ENCODE measurements at places on chromosomes 1 and 21. TPM values are rescaled to one million over a fixed set of nuclear protein-coding genes. Genes with fewer than 3 reads are reported as not detected.

GRCh38 chr1:23585321-23586022 lies 26.2 kb upstream of the ID3 start:
- no peak for DNase-seq

DNA sequence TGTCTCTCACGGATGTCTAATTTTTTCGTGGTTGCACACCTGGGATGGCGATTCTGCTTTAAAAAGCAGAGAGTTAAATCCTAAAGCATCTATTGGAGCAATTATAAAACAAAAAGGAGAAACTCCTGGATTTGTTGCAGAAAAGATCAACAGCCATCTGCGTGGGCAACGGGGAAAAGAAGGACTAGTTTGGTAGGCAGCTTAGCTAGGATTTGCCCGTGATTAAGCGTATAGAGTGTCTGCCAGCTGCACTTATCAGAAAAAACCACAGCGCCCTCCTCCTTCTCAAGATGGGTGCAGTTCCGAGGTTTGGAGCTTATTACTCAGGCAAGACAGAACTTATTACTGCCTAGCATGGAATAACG lies 526 bp upstream of the SLC25A24 start:
- no peak for DNase-seq

DNA sequence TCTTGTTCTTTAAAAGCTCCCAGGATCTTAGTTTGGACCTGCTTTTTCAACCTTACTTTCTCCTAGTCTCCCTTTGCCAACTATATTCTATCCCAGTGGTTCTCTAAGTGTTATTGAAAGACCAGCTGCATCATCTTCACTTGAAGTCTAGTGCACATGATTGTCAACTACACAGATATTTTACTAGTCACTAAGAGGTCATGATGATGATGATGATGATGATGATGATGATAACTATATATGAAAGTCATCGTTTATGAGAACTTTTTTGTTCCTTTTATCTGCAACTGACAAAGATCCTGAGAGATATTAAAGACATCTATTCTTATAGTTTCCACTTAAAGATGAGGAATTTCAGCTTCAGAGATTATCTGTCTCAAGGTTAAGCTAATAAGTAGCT lies 479.0 kb upstream of the ZRANB2 start:
- DNase-seq: no peak

GRCh38 chr1:93577536-93578432 lies 103.9 kb downstream of the BCAR3 start:
- no peak for DNase-seq

DNA sequence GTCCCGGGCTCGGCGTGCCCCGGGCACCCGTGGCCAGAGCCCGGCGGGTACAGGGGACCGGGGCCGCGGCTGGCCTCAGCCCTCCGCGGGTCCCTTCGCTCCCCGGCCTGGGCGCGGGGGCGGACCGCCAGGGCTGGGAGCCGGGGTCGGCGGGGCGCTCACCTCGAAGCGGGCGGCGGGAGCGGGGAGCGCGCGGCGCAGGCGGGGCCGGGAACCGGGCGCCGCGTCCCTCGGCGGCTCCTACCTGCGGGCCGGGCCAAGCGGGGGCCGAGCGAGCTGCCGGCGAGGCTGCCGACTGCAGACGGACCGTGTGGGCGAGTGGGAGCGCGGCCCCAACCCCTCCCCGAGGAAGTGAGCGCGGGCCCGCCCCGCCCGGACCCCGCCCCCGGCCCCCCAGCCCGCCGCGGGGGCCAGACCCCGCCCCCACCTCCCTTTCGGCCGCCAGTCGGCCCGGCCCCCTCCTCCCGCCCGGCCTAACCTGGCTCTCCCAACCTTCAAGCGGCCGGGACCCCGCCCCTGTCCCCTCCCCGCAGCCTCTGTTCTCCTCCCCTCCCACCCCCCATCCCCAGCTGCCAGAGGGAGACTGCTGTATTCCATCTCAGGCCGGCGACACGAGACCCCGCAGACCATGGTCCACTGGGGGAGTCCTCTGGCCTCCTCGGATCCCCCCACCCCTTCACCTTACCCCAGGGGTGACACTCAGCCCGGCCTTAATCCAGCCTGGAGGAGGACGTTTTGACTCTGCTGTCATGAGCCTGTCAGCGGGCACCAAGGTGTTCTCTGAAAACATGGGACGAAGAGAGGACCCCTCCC lies at the start of gene FHL3:
FHL3 (minus strand) TSS at position 320 of the 813 bp plus-strand sequence. CDS start 6,102 bp downstream, outside the sequence.
- DNase-seq: no peak

DNA sequence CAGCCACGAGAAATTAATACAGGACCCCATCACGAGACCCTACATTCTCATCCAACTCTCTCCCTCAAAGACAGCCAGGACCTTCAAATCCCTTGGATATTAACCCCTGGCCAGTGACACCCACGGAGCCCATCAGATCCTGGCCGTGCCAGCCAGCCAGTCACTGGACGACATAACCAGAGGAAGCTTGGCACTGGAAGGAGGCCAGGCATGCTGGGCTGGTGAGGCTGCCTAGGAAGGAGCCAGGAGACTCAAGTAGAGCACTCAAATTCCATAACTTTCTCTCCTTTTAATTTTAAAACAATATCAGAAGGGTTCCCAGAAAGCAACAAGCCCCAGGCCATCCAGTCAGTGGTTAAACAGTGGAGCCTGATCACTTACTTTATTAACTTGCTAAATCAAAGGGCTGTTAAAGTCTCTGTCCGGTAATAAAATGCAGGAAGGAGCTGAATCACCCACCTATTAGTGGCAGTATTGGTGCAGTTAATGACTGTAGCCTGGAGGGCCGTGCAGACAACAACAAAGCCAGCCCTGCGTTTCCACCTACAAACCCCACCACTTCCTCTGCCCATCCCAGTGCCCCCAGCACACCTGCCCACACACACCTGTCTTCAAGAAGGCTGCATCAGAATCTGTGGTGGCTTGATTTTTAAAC lies 78.0 kb downstream of the HIVEP3 start:
- no peak for DNase-seq

- DNase-seq: no peak
These were observed 585 bp downstream of the NEGR1 start for GRCh38 chr1:72281637-72282270.

GRCh38 chr1:921011-921837 lies 2.5 kb upstream of the SAMD11 start:
- DNase-seq: no peak

DNA sequence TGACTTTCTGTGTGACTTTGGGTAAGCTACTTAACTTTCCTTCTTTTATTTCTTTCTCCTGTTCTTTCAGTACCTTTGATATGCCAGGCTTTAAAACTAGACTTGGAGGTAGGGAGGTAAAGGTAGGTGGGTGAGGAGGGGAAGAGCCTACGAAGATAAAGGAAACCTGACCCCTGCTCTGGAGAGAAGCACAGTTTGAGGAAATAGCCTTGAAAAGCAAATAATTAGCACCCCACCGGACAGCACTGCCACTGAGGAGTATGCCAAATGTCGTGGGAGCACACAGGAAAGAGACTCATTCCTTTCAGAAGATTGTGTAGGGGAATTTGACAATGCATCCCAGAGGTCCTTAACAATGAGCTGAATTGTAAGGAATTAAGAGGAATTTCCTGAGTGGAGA lies 65.2 kb upstream of the SPAG17 start:
- DNase-seq: no peak

DNA sequence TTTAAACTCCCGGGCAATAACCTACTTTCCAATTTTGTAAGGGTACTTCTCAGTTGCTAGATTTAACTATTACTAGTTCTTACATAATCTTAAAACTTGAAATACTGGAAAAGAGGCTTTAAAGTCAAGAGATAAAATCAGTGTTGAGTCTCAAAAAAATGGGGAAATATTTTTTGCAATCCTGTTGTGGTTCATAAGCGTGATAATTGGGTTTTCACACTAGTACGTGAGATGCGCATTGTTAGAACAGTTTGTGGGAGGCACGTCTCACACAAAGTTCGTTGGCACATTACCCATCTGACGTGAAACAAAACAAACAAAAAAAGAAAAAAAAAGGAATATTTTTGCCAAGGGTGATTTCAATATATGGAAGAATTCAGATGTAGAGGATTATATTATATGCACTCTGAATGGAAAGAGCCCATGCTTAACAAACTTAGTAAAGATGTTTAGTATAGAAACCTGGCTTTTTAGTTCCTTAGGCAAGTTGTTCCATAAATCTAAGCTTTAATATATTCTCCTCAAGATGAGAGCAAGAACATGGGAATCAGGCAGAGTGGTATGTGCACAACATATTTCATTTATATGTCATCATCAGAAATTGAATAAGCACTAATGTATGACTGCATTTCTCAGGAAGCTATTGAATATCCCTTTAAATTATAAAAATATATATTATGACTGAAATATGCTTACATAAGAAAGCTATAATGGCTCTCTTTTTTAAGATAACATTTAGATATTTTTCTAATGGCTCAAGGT lies 73.9 kb upstream of the TNFSF4 start:
- DNase-seq: no peak

DNA sequence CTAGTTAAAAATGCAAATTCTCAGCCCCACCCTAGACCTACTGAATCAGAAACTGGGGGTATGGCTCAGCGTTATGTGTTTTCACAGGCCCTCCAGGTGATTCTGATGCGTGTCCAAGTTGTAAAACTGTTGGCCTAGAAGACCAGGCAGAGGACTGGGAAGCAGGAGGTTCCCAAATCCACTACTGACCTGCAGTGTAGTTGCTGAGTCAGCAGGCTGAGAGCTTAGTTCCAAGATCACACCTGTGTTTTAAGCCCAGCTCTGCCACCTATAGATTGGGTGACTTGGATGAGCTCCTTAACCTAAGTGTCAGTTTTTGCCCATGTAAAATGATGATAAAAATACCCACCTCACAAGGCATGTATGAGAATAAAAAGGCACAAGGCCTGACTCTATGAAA lies 4.1 kb downstream of the GRHL3 start:
- no peak for DNase-seq

- no peak for DNase-seq
These were observed 74.9 kb downstream of the NFASC start for GRCh38 chr1:204945565-204945977.

DNA sequence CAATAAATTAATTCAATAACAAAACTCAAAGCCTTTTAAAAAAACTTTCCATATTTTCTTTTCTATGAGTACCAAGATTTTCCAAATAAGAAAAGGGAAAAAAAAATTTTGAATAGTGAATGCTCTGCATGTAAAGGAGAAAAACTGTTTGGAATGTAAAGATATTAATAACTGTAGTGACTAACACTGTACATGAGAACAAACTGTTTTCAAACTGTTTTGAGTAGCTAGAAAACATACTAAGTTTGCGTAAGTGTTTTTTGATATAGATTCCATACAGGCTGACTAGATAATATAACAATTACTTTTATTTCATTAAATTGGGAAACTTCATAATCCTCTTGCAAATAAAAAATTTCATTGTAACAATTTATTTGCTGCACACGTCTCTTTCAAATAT lies 150.5 kb downstream of the DPYD start:
- no peak for DNase-seq

DNA sequence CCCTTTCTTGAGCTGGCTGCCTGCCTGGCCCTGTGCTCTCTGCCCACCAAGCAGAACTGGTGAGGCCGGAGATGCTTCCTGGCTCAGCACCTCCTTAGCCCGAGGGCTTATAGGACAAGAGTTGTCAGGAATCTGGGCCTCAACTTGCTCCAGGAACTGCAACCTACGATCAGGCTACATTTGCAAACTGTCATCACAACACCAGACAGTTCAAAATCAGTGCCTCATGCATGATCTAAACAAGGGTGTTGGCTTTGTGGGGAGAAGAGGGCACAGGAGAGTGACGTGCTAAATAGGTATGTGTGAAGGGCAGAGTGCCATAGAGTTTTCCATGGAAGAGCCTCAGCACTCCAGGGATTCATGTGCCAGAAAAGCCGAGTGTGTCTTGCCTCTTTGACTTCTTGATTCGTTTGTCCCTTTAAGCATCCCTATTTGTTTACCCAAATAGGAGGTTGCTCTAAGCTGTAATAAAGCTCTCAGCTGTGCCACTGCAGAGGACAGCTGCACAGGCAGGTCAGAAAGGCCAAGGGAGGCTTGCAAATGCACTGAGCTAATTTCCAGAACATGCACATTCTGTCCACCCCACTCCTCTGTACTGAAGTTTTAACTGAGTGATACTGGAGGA lies 30.2 kb upstream of the NEK2 start:
- no peak for DNase-seq

- DNase-seq: no peak
These were observed 146.1 kb downstream of the SPATA46 start for GRCh38 chr1:162230517-162230916.

DNA sequence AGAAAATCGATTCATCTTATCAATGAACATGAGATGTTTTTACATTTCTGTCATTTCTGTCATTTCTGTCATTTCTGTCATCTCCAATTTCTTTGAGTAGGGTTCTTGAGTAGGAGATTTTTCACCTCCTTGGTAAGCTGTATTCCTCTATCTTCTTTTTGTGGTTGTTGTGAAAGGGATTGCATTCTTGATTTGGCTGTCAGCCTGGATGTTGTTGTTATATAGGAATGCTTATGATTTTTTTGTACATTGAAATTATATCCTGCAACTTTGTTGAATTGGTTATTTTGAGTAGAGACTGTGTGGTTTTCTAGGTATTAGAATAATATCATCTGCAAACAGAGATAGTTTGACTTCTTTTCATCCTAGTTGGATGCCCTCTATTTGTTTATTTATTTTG lies 1233.7 kb downstream of the PLA2G4A start:
- DNase-seq: no peak

The DNALI1 gene
- total RNA-seq: 15.4 TPM

The HPCA gene
- total RNA-seq: 0.23 TPM

The UBE2U gene
- total RNA-seq: not detected

The KCNJ10 gene
- total RNA-seq: 0.06 TPM

All from esophagus muscularis mucosa (tissue), 4 donors.